ENCODE measurements at places on chromosomes 6 and 20.

- no peak for DNase-seq
These were observed 5.9 kb upstream of the FUCA2 start for GRCh38 chr6:143517447-143517773.

DNA sequence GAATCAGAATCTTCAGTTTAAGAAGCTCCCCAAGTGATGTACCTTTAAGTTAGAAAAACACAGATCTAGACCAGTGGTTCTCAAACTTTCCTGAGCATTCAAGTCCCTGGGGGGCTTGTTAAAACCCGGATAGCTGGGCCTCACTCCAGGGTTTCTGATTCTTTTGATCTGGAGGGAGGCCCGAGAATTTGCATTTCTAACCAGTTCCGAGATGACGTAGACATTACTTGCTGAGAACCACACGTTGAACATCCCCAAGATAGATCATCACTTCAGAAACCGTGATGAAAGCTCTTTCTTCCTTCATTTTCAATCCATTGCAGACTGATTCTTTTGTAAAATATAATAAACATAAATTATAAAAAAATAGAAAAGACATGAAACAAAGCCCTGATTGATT lies 40.7 kb upstream of the KIF16B start:
- no peak for DNase-seq

DNA sequence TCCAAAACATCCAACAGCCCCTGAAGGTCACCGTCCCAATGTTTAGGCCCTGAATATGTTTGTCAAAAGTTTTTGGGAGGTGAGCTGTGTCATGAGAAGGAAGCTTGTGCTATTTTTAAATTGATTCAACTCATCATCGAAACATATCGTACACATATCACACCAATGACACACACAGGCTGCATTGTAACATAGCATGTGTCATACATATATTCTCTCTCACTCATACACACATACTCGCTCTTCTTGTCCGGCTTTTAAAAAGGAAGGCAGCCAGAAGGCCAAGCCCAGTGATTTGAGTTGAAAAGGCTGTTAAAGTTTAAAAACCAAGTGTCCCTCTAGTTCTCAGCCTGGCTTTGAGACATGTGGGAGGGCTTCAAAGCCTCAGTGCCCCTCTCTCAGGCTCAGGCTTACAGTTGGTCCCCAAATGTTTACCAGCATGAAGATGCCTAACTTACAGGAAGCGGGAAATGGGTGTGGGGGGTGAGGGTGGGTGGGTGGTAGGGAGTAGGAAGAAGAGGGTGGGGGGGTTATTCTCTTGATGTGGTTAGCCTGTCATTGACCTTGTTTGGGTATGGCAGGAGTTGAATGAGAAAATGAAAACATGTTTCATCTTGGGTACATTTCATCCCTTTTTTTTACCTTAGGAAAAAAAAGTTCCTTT lies 3.3 kb upstream of the PRDM1 start:
- DNase-seq, result no peak

- no peak for DNase-seq
These were observed 11.0 kb upstream of the ASCC3 start for GRCh38 chr6:100892116-100892515.

- DNase-seq, result no peak
These were observed 2.1 kb downstream of the GOPC start for GRCh38 chr6:117600008-117600743.

GRCh38 chr6:125157280-125157679 lies 3.7 kb downstream of the TPD52L1 start:
- no peak for DNase-seq

- no peak for DNase-seq
These were observed 35.6 kb upstream of the MICB start for GRCh38 chr6:31462026-31462963.

DNA sequence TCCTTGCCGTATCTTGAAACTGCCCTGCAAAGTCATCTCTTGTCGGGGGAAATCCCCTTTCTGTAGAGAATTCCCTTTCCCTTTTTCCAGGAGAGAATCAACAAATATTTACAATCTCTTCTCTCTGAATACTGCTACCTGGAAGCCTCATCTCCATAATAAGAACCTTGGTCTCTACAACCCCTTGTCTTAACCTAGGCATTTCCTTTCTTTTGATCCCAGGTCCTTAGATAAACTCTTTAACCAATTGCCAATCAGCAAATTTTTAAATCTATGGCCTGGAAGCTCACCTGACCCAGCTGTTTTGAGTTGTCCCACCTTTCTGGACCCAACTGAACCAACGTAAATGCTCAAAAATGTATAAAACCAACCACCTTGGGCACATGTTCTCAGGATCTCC lies 30.6 kb upstream of the SEC63 start:
- no peak for DNase-seq

DNA sequence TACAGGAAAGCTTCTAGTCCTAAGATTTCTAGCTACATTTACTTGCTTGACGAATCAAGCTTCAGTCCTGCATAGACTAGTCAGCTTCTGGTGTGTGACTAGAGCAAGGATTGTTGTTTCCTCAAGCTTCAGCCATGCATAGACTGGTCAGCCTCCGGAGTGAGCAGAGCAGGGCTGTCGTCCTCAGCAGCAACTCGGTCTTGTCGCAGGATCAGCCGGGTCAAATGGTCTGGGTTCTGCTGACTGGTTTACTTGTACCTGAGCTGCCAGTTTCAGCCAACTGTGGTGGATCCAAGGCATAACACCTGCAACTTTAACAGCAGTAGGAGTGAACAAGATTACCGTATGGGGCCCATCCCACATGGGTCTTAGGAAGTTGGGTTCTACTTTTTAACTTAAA lies 10.8 kb upstream of the GMPR start:
- DNase-seq, result no peak

GRCh38 chr6:111979633-111980032 lies 74.3 kb upstream of the CCN6 start:
- DNase-seq, result no peak

- no peak for DNase-seq
These were observed 94.4 kb downstream of the MYO6 start for GRCh38 chr6:75843396-75843795.

DNA sequence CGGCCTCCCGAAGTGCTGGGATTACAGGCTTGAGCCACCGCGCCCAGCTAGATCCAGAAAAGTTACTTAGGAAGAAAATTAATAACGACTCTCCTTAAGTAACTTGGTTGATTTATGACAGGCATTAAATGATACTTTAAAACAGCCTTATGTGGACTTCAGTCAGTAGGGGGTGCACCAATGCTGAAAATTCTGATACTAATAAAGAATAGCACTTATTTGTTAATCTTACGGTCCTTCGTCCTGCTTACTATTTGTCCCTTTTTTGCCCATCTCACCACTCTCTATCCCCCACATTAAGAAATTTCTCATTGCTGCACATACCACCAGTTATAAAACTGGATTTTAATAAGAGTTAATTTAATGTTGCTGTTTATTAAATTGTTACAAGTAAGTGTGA lies 12.7 kb upstream of the PRELID3B start:
- no peak for DNase-seq

GRCh38 chr6:41306187-41306854 lies 19.8 kb upstream of the TREM1 start:
- no peak for DNase-seq

GRCh38 chr6:134003542-134003951 lies 48.9 kb downstream of the SLC2A12 start:
- no peak for DNase-seq

DNA sequence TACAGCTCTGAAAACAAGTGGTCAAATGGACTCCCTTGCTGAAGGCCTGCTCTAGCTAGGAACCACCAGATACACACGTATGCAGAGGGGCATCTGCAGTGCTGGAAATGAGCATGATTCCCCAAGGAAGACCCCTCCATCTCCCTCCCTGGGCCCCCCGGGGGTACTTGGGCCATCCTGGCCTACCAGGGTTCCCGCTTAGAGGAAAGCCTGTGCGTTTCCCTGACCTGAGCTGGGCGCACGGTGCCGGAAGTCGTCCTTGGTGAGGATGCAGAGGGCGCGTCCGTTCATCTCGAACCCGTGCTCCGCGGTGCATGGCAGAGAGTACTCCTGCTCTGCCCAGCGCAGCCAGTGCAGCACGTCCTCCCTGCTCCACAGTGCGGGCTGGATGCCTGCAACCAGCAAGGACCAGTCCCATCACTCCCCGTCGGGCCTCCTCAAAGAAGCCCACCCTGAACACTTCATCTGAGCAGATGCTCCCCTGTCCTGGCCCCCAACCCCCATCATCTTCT lies 11.8 kb downstream of the ETV7 start:
- DNase-seq, result no peak

GRCh38 chr6:37321101-37321500 lies 32.7 kb upstream of the RNF8 start:
- no peak for DNase-seq

GRCh38 chr6:41021832-41022231 lies 17.2 kb downstream of the UNC5CL start:
- DNase-seq, result no peak

GRCh38 chr20:62405108-62405980 lies 1.7 kb downstream of the CABLES2 start:
- no peak for DNase-seq

DNA sequence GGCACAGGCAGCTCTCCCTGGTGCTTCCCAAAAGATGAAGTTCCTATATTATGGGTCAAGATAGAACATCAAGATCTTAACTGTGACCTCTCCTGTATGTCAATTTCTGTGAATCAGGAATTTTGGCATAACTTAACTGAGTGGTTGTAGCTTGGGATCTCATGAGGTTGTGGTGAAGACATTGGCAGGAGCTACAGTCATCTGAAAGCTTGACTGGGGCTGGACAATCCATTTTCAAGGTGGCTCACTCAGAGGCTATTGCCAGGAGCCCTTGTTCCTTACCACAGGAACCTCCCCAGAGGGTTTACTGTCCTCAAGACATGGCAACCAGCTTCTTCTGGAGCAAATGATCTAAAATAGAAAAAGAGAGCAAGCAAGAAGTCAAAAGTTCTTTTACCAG lies 252.2 kb downstream of the ADGB start:
- DNase-seq, result no peak

Data from activated effector memory CD4-positive, alpha-beta T cell treated with Interleukin-2 at 50 U/mL for 16 hours (primary cell).